NCI-H1105 (cell line): ENCODE measurements at places on chromosomes 6 and 20.

DNA sequence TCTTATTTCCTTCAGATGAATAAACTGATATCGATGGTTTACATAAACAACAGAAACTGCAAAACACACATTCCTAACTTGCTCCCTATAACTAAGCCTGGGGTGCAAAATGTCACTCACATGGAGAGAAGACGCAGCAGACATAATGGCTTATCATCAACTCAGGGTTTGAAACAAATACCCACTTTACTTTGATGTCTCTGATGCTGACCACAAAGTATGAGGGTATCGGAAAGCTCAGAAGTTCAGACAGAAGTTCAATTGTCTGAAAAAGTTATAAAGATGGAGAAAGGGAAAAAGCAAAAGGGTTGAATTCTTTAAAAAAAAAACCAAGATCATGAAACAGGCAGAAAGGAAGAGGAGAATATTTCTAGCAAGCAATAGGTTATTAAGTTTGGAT is 102.7 kb downstream of the FOXC1 start:
- no peak for DNase-seq

DNA sequence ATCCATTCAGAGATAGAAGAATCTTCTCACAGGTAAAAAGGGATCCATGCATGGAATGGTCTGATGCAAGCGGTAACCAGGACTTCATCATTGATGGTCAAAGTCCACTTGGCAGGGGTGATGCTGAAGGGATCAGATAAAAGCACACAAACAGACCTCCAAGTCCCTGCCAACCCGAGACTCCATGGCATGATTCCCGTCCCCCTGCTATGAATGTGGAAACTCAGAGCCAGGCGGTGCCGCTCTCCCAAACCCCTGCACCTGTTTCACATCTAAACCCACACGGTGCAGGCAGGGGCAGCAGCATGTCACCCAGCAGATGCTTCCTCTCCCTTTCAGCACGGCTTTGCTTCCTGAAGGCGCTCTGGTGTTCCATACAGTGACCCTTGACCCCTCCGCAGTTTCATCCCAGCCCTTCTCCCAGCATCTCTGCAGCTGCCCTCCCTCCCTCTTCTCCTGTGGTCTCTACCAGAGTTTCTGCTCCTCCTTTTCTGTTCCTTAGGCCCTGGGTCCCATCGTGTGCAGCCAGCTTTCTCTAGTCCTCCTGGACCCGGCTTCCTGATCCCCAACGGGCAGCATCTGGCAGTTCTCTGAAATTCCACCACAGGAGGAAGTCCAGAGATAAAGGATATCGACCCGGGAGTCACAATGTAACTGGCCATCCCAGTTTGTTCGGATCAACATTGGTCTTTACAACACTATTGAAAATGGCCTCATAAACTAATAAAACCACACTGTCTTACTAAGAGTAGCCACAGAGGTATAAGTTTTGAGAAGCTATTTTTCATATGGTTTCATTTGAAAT is 235.0 kb downstream of the TTLL2 start:
- no peak for DNase-seq

GRCh38 chr6:148455674-148456558 is 113.3 kb downstream of the SASH1 start:
- DNase-seq, result no peak

- no peak for DNase-seq
Measured at GRCh38 chr6:70219943-70220613, 82.8 kb downstream of the COL9A1 start.

- DNase-seq, result peak; percentile 8
Measured at GRCh38 chr6:155542036-155542435, 86.4 kb upstream of the NOX3 start.

DNA sequence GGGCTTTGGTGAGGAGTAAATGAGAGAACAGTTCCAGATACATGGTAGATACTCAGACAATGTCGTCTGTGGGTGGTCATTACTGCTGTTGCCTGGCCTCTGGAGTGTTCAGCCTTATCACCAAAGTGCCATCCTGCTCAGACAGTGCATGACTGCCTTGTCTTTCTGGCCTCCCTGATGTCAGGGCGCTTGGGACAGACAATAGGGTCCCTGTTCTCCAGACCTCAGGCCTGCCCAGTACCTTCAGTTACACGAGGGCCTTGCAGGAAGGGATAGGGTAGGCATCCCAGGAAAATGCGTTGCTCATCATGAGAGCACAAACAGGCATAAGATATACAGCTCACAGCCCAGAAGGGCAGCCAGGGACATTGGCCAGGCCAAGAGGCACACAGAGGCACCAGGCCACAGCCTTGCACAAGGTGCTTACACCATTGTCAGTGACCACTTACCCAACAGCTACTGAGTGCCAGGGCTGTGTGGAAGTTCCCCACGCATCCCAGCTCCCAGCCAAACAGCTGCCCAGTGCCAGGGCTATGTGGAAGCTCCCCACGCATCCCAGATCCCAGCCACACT is 27.4 kb downstream of the BPIFB1 start:
- DNase-seq, result no peak

- DNase-seq, result no peak
Measured at GRCh38 chr20:55701467-55701866, 303.9 kb downstream of the CBLN4 start.

- no peak for DNase-seq
Measured at GRCh38 chr6:152401978-152402377, 235.2 kb downstream of the SYNE1 start.

DNA sequence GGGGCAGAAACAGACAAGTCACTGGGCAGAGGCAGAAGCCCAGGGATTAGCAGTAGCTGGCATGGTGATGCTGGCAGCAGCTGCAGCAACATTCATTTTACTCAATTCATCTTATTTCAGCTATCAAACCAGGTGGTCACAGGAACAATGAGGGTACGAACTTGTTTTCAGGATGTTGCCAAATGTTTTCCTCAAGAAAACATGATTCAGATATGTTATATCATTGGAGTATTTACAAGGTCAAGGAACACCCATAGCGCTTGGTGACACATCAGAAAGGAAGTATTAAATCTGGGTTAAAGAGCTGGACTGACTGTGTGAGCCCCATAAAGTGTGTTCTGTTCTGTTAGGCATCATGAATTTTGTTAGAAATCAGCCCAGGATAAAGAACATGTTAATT is 456.9 kb upstream of the ID4 start:
- DNase-seq, result no peak

GRCh38 chr6:71199736-71200135 is 88.9 kb upstream of the OGFRL1 start:
- no peak for DNase-seq

DNA sequence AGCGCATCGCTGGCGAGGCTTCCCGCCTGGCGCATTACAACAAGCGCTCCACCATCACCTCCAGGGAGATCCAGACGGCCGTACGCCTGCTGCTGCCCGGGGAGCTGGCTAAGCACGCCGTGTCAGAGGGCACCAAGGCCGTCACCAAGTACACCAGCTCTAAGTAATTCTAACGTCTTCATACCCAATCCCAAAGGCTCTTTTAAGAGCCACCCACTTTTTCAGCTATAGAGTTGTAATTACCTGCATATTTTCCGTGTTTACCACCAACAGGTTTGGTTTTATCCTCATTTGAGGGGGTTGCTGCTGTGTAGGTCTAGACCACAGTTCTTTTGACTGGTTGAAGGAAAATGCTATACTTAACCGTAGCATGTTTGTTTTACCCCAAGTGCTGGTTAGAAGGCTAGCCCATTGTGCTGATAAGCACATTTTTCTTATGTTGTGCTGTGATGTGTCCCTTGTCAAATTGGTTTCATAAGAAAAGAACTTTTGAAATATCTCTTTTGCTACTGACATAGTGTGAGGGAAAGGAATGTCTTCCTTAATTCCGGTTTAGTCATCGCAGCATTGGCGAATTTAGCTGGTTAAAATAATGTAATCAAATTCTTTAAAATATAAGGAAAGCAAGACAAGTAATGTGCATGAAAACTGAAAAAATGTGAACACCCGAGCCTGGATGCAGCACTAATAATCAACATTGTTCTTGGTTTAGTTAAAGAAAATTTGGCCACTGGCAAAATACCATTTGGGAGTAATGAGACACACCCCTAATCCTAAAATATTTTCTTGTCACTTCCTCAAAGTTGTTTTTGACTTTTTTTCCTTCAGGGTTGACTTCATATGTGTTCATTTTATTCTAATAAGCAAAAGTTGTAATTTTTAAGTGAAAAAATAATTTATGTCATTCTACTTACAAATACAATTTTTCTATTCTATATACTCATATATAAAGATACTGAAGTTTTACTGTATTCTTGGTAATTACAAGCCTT is 112.8 kb downstream of the HFE start:
- DNase-seq, result no peak

DNA sequence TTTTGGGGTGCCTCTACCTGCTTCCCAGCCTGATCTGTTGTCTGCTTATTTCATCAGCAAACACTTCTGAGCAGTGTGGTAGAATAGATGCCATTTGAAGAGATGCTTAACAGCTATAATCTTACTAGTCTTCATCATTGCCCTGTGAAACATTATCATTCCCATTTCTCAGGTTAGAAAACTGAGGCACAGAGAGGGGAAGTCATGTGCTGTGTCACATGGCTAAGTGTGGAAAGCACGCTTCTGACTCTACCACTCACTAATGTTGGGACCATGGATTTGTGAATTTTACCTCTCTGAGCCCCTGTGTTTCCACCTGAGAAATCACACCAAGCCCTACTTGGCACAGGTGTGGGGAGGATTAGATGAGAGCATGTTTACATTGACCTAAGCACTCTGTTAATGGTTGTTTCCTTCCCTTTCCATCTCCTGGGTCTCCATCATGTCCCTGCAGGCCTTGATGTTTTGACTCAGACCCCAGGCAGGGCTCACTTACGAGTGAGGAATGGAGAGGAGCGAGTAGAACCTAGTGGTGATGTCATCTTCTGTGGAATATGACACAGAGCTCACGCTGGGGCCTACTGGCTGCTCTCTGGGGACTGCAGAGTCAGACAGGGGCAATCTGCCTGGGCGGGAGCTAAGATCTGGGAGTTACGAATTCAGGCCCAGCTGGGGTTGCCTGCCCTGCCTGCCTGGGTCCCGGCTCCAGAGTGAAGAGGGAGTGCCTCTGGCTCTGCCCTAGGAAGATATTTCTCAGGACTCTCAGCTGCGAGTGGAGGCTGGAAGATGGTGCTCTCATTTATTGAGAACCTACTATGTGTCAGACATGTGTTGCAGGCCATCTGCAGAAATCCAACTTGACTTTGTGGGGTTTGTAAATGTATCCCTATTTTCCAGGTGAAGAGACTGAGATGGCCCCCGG is 64.3 kb downstream of the CDH22 start:
- no peak for DNase-seq

GRCh38 chr6:19694697-19695096 is 142.5 kb upstream of the ID4 start:
- no peak for DNase-seq

GRCh38 chr6:151029970-151030369 is 164.5 kb downstream of the MTHFD1L start:
- no peak for DNase-seq

DNA sequence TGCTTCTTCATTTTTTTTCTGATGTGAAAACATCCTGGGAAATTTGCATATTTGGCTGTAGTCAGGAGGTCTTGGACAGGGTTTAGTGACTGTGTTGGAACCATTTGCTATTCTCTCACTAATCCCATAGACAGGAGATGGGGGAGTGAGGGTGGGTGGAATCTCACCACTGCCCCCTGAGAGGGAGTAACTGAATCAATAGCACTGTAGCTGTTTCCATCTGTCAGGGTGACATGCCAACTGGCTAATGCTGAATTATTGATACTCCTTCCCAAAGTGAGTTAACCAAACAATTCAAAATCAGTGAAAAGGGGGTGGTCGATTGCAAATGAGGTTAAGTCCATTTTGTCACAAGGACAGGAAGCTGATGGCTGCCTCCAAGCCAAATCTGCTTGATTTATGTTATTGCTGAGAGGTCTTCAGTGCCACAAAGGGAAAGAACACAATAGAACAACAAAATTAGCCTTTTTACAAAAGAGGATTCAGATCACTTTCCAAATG is 55.1 kb upstream of the B3GAT2 start:
- no peak for DNase-seq

DNA sequence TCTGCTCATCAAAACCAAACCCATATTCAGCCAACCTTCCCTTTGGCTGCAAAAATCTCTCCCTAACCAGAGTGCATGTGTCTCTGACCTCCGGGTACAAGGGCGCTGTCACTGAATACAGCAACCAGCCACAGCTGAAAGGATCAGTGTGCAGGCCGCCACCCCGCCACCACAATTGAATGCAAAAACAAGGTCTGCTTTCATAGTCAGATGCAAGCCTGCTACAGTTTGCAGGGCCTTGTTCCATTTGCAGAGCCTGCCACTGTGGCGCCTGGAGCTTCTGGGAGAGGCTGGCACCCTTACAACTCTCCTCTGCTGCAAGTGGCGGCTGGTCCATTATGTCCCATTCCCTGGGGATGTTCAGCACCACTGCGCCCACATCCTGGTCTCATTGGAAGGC is 23.5 kb downstream of the MDGA1 start:
- peak; percentile 84 for DNase-seq

- DNase-seq, result no peak
Measured at GRCh38 chr6:85390105-85390728, 59.7 kb upstream of the NT5E start.

- no peak for DNase-seq
Measured at GRCh38 chr6:116922853-116923548, 46.0 kb downstream of the RFX6 start.

DNA sequence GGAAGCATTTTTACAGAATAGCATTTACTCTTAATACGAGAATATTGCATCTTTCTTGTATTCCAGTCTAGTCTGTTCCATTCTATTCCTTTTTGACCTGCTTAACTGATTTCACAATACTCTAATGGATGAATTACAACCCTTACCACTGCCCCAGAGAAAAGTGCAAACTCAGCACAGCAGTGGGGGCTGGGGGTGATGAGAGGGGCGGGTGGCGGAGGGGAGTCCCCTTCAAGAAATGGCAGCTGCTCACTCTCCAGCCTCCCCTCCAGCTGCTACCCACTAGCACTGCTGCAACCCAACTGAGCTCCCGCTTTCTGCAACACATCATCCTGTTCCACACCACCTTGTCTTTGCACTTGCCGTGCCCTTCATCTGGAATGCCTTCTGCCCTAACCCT is 30.1 kb downstream of the PIM1 start:
- no peak for DNase-seq

GRCh38 chr6:161226009-161226964 is 47.6 kb downstream of the AGPAT4 start:
- DNase-seq, result no peak

- no peak for DNase-seq
Measured at GRCh38 chr6:108363889-108364313, 69.0 kb downstream of the AFG1L start.

DNA sequence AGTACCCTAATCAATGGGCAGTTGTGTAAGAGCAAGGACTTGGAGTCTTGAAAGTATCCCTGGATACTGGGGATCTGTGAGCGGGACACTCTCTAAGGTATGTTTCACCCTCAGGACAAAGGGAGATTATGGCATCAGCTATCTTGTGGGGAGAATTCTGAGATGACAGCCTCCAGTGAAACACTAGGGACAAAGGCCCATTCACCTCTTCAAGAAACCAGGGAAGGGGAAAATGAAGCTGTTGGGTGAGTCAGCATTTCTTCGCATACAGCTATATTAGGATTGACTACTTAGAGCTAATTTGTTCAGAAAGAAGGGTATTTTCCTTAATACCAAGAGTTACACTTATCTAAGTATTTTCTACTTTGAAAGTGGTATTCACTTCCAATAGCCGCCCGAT is 35.9 kb downstream of the OPN5 start:
- no peak for DNase-seq

- no peak for DNase-seq
Measured at GRCh38 chr6:43717822-43718221, 30.2 kb upstream of the MRPS18A start.

GRCh38 chr6:44003345-44004061 is 123.7 kb downstream of the MRPL14 start:
- no peak for DNase-seq

- no peak for DNase-seq
Measured at GRCh38 chr6:83055366-83055964, 10.2 kb downstream of the UBE3D start.
